Inflammatory macrophage treated with lipopolysaccharide for 1 hour (primary cell): ENCODE measurements at places on chromosomes 7 and 10.

DNA sequence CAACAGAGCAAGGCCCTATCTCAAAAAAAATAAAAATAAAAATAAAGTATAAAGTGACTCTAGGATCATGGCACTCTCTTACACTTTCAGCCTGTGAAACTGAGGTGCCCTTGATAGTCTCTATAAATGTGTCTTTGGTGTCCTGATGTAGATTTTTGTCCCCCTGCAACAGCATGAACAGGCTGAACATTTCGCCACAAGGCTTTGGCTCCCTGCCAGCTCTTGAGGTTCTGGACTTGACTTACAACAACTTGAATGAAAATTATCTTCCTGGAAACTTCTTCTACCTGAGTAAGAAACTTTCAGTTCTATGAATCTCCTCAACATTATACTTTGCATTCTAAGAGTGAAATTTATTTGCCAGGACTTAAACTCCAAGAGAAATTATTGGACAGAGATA, 48.1 kb upstream of the BMS1 start:
- DNase-seq, result no peak

GRCh38 chr7:6360841-6361240, 86.9 kb downstream of the DAGLB start:
- peak; percentile 44 for DNase-seq

- DNase-seq, result no peak
Observed at GRCh38 chr10:11879387-11880094, 56.4 kb downstream of the PROSER2 start.

- no peak for DNase-seq
Observed at GRCh38 chr10:35422228-35422627, 85.9 kb downstream of the CCNY start.

DNA sequence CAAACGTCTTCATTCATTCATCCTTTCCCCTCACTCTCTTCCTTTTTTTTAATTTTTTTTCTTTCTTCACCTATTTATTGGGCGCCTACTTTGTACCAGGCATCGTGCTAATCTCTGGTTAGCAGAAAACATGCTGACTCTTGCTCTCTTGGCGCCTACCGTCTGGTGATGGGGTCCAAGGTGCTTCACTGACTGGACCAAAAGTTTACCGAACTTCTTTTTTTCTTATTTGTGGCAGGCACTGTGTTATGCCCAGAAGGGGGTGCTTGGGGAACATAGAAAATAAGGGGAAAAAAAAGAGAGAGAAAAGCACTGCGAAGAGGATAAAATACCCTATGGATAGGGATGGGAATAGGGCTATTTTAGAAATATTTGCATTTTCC, 505 bp upstream of the FAM204A start:
- DNase-seq, result no peak

DNA sequence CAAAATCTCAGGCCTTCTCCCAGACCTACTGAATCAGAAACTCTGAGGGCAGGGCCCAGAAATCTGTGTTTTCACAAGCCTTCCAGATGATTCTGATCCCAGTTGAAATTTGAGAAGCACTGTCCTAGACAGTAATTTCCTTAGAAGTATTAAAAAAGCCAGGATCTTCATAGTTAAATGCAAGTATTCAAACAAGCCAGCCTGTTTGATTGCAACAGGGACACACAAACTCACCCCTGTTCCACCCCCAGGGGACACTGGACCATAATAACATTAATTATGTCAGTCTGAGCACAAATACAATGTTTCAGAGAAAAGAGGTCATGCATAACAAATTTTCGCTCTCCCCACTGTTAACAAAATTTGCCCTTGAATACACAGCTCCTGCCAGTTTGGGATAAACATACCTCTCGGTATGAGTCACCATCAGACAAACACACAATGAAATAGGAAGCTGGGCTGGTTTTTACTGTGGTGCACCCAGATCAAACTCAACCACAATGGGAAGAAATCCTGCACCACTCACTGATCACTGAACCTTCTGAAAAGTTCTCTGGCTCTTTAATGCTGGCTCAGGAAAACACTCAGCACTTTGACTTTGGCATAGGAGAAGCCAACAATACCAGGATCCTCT, 34.3 kb downstream of the ABLIM1 start:
- DNase-seq, result no peak

DNA sequence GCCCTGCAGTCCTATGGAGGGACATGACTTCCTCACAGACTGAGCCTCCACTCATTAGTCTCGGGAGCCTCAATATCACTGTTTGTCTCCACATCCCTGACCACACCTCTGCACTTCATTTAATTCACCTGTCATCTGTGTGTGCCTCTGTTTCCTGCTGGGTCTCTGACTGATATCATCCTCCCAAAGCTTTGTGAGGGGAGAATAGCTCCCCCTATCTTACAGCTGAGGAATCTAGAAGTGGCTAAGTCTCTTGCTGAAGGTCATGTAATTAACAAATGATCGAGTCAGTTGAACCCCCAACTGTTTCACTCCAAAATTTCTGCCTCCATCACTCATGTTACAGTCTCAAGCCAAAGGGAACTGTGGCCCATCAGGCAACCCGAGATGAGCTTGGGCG, 5.5 kb upstream of the CPXM2 start:
- no peak for DNase-seq

DNA sequence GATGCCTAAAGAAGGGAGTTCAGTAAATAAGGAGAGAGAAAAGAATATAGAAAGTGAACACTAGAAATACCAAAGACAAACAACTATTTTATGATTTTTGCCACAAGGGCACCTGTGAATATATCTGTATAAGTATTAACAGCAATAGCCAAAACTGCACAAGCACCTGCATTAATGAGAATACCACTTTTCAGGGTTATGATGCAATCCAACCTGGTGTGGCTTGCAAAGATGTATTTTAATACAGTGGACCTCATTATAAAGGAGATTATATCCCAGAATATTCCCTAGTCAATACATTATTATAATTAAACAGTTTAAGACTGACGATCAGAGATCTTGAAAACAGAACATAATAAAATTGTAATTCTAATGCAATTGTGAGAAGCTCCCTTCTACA, 4.0 kb downstream of the BRAF start:
- no peak for DNase-seq

- DNase-seq, result no peak
Observed at GRCh38 chr7:31432176-31432575, 81.7 kb upstream of the ITPRID1 start.

GRCh38 chr10:4688168-4688567, 137.8 kb upstream of the AKR1E2 start:
- DNase-seq, result no peak

DNA sequence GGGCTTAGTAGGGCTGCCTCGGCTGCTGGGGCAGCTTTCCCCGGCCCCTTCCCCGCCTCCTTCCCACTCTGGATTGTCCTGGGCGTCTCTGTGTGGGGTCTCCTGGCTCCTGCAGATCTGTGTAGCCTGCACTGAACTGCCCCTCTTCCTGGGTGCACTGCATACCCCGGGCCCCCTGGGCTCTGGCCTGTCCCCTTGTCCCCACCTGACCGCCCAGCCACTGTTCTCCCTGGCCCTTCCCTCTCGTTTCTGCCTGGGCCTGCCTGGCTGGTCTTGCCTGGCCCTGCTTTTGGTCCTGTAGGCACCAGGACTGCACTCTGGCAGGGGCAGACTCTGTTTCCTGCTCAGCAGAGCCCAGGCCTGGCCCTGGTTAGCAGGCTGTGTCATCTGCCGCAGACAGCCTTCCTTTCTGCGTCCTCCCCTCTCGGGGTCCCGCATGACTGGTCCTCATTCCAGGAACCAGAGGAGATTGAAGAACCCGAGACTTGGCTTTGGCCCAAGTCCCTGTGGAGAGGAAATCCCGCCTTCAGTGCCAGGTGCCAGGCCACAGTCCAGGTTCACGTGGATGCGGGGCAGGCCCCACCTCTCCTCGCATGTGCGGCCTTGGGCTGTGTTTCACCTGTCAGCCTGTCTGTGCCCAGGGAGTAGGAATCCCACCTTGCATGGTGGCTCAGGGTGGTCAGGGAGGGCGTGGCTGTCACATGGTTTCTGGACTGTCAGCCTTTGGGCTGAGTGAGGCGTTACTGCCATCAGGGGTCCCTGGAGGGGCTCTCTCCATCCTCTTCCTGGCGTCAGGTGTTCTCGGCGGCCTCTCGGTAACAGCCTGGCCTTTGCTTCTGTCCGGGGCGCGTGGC, 9.2 kb downstream of the INPP5A start:
- no peak for DNase-seq

DNA sequence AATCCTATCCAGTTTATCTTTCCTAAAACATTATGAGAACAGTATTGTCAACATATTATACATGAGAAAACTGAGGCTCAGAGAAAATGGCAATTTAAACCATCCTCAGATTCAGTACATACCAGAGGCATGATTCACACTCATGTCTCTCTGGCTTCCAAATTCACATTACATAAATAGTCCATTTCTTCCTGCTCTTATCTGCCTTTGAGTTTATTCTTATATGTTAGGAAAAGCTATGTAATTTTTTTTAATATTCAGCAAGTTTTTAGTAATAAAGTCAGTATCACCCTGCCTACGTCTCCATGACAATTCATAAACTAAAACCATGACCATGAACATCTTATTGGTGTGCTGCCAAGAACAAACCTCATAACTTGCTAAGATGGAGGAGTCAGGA, 1260.2 kb upstream of the SORCS1 start:
- no peak for DNase-seq

DNA sequence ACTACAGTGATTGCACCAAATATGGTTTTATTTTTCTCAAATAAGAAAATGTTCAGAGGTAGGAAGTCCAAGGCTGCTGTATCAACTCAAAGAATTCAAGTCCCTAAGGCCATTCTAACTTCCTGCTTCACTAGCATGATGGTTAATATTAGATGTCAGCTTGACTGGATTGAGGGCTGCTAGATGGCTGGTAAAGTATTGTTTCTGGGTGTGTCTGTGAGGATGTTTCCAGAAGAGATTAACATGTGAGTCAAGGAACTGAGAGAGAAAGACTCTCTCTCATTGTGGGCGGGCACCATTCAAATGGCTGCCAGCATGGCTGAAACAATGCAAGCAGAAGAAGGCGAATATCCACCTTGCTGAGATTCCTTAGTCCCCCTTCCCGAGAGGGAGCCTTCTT, 77.4 kb upstream of the NRBF2 start:
- no peak for DNase-seq

DNA sequence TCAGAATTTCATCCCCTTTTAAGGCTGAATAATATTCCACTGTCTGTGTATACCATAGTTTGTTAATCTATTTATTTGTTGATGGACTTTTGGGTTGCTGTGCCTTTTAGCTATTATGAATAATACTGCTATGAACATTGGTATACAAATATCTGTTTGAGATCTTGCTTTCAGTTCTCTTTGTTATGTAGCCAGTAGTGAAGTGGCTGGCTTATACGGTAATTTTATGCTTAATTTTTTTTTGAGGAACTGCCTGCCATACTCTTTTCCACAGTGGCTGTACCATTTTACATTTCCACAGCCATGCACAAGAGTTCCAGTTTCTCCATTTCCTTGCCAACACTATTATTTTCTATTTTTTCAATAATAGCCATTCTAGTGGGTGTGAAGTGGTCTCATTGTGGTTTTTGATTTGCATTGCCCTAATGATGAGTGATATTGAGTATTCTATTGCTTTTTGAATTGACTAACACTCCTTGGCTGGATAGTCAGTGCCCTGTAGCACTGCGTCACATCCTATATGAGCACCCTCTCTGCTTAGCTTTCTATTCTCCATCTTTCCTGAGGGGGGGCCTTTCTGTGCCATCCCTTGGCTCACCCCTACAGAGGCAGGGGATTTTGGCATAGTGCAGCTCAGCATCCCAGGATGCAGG, 29.4 kb upstream of the RAPGEF5 start:
- DNase-seq, result no peak

DNA sequence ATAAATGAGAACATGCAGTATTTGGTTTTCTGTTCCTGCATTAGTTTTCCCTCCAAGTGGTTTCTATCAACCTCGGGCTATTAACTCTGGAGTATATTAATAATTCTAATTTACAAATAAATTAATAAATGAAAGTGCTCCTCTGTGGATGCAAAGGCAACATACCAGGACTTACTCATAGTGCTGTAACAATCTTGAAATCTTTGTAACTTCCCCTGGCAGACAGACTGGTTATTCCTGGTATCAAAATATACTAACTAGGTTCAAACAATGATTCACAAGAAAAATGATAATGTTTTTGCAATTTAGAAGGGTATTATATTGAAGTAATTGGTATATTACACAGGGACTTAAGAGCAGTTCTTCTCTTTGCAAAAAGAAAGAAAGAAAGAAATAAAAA, 177.2 kb downstream of the FANK1 start:
- peak; percentile 47 for DNase-seq

DNA sequence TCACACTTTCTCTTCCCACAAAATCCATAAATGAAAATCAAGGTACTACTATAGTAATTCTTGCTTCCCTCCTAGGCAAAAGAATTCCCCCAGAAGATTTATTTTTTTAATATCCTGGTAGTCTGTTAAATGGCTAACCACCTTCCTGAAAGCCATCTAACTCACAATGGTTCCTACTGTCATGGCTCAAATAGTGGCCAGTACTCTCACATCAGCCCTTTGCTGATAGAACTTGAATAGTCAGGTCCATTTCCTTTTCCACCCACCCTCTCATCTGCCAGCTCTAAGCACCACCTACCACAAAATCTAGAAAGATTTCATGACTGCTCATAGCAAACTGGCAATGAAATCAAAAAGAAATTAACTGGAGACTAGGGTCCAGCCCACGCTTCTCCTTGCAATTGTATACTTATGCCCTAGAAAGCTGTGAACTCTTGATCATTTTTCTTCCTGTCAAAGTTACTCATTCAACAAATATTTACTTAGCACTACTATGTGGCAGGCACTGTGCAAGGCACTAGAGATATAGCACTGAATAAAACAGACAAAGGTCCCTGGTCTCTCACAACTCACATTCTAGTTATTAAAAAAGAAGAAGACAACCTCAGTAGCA, 60.4 kb downstream of the ARMH3 start:
- no peak for DNase-seq

- no peak for DNase-seq
Observed at GRCh38 chr7:151243408-151244195, 4.9 kb downstream of the SMARCD3 start.

GRCh38 chr7:84085147-84085546, 109.4 kb downstream of the SEMA3A start:
- peak; percentile 1 for DNase-seq

GRCh38 chr10:114024876-114025610, 18.6 kb upstream of the ADRB1 start:
- peak; percentile 93 for DNase-seq

- DNase-seq, result peak; percentile 34
Observed at GRCh38 chr7:73612598-73613269, 11.6 kb downstream of the MLXIPL start.

DNA sequence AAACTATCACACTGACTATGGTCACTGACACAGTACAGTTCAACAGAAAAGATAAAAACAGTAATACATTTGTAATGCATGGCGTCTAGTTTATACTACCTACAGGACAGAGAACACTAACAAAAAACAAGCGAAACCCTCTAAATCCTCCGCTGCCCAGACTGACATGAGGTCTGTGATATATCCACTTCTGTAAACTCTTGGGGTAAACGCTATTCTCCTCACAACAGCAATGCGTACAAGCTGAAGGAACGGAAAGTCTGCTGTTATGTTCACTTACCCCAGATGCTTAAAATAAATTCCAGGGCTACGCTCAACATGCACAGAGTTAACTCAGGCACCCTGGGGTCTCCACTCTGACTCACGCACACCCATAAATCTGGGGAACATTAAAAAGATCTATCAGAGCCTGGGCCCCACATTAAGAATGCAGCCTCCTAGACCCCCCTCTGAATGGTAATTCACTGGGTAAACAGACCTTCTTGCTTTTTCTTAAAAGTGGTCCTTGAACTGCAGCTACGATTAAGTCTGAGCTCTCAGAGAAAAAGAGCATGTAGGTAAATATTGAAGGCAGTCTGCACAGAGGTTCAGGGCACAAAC, 105.6 kb downstream of the CTBP2 start:
- DNase-seq, result no peak

- no peak for DNase-seq
Observed at GRCh38 chr7:24975644-24976260, 4.2 kb downstream of the OSBPL3 start.
